Heart left ventricle (tissue), 16 donors: ENCODE measurements at places on chromosomes 7 and 10. TPM values are rescaled to one million over a fixed set of nuclear protein-coding genes. Genes with fewer than 3 reads are reported as not detected.

The RPEL1 gene
- not detected for polyA plus RNA-seq

The AEBP1 gene
- polyA plus RNA-seq = 10.9 TPM

The TAS2R3 gene
- polyA plus RNA-seq = not detected

The NPFFR1 gene
- polyA plus RNA-seq = not detected

The CAV2 gene
- polyA plus RNA-seq = 236 TPM

The LHFPL3 gene
- polyA plus RNA-seq = not detected

The HOXA1 gene
- 0.07 TPM for polyA plus RNA-seq

The ATG9B gene
- 0.26 TPM for polyA plus RNA-seq

The CEP55 gene
- polyA plus RNA-seq = not detected

The AOAH gene
- polyA plus RNA-seq = 0.65 TPM

The ASB15 gene
- polyA plus RNA-seq = 20.9 TPM

The SLC29A4 gene
- polyA plus RNA-seq = 5.2 TPM

The EGR2 gene
- 1.8 TPM for polyA plus RNA-seq

The INA gene
- polyA plus RNA-seq = 0.04 TPM

The ACTL6B gene
- polyA plus RNA-seq = not detected

The FAM131B gene
- polyA plus RNA-seq = 0.25 TPM

The VENTX gene
- 0.58 TPM for polyA plus RNA-seq

The HGF gene
- 1.4 TPM for polyA plus RNA-seq

The LRRTM3 gene
- polyA plus RNA-seq = not detected

The GARIN1A gene
- polyA plus RNA-seq = 0.57 TPM

The HHEX gene
- 2.6 TPM for polyA plus RNA-seq

The H2BK1 gene
- not detected for polyA plus RNA-seq

The CHST3 gene
- 8.1 TPM for polyA plus RNA-seq

The LRGUK gene
- not detected for polyA plus RNA-seq

The PDK4 gene
- 724 TPM for polyA plus RNA-seq

The CALML3 gene
- not detected for polyA plus RNA-seq

The NAT16 gene
- not detected for polyA plus RNA-seq

The PDE6C gene
- polyA plus RNA-seq = not detected

The CXCL12 gene
- polyA plus RNA-seq = 71.4 TPM

The WNT8B gene
- polyA plus RNA-seq = not detected

The PNLIPRP3 gene
- not detected for polyA plus RNA-seq

The CALCR gene
- polyA plus RNA-seq = not detected

The SFMBT2 gene
- 9.6 TPM for polyA plus RNA-seq

The HMX3 gene
- not detected for polyA plus RNA-seq

The SRRM3 gene
- 28.5 TPM for polyA plus RNA-seq

The TRIM74 gene
- 0.06 TPM for polyA plus RNA-seq

The RET gene
- polyA plus RNA-seq = 0.29 TPM

The ITIH5 gene
- polyA plus RNA-seq = 3.1 TPM

The MYO1G gene
- polyA plus RNA-seq = 1.4 TPM

The ZNF239 gene
- 1.9 TPM for polyA plus RNA-seq

The ADAM22 gene
- polyA plus RNA-seq = 0.73 TPM

The KIF11 gene
- 0.11 TPM for polyA plus RNA-seq

The GPR26 gene
- not detected for polyA plus RNA-seq

The PROSER2 gene
- 0.78 TPM for polyA plus RNA-seq

The WDR86 gene
- not detected for polyA plus RNA-seq

The NXPH1 gene
- polyA plus RNA-seq = not detected

The SLC39A12 gene
- not detected for polyA plus RNA-seq

The GALNT11 gene
- 10.6 TPM for polyA plus RNA-seq

The CALML5 gene
- not detected for polyA plus RNA-seq

The GRID1 gene
- 1.7 TPM for polyA plus RNA-seq

The CASD1 gene
- 12.1 TPM for polyA plus RNA-seq

The CADPS2 gene
- polyA plus RNA-seq = 6.8 TPM

The CYP17A1 gene
- not detected for polyA plus RNA-seq

The UNCX gene
- polyA plus RNA-seq = not detected

The C7orf57 gene
- polyA plus RNA-seq = not detected
